ENCODE measurements at places on chromosomes 11 and 22. TPM values are rescaled to one million over a fixed set of nuclear protein-coding genes. Genes with fewer than 3 reads are reported as not detected.

GRCh38 chr11:60592601-60593000, 77.4 kb downstream of the MS4A13 start:
- no peak for DNase-seq

DNA sequence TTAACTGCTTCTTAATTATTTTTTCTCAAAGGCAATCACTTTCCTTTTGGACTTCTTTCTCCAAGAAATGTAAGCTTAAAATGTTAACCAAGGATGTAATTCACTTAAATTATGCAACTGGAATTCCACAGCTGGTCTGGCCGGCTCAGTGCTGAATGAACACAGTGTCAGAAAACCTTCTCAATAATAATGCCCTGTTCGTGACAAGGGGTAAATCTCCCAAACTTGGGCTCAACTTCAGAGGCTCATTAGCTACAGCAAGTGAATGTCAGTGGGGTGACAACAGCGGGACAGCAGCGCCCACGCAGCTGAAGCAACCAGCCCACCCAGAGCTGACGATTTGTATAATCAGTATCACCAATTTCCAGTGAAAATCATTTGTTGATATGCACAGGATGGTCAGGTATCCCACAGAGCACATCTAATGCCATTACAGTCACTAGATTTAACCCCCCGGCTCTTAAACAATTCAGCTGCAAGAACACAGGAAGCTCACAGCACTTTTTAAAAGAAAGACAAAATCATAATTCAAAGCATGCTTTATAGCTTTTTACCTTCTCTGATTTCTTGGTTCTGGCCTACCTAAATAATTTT, 704.8 kb downstream of the DLG2 start:
- no peak for DNase-seq

- no peak for DNase-seq
Measured at GRCh38 chr22:45814198-45814597, 142.6 kb downstream of the ATXN10 start.

DNA sequence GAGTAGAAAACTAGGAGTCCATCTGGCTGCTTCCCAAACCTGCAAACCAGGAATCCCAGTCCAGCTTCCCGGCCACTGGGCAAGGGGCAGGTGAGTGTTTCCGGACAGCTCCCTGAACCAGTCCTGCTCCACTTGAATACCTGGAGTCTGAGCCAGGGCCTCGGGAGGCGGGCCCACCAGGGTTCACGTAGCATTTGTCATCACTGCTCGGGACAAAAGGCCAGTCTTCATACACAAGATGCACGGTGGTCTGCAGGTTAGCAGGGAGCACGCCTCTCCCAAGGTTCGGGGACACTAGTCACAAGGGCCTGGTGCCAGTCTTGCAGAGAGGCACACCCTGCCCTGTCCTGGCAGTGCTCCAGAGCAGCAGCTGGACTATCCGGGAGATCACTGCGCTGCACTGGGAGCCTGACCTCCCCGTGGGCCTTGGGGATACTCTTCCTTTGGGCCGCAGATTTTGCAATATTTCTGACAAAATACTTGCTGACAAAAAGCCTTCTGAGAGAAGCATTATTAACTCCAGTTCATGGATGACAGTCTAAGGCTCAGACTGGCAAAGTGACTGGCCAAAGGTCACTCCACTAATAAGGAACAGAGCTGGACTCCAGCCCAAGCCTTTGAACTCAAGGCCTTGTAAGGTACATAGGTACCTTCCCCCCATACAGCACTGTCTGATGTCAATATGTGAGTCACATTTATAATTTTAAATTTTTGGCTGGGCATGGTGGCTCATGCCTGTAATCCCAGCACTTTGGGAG, 25.1 kb downstream of the CD6 start:
- DNase-seq = no peak

DNA sequence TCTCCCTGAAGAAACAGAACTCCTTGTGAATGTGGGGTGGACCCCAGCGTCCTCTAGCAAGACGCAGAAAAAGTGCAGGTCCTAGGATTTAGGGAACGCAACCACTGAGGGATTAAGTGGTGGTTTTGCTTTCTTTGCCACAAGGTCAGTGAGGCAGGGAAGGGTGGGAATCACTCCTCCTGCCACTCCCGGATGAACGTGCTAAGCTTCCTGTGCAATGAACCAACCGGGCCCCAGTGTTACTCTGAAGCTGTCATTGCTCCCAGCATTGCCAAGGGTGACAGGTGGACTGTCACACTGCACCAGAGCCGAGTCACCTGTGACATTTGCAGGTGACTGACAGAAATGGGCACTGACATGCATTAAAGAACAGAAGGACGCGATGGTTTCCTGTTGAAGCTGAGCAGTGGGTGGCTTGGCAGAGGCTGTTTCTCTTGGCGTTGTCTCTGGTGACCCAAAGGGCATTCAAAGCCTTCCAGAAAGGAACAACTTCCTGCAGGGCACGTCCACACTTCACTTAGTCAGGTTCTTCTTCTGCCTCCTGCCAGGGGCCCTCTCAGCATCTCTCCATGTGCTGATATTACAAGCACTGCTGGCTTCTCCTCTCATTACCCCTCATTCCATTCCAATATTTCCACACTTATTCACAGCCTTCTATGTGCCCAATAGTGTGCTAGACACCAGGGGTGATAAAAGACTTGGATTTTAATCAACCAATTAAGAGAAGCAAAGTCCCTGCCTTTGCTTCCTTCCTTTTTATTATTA, 9.7 kb downstream of the KIRREL3 start:
- no peak for DNase-seq

Gene GLB1L2
- 0.29 TPM for total RNA-seq

Gene VWCE
- 7.7 TPM for total RNA-seq

- DNase-seq = no peak
Measured at GRCh38 chr11:36452236-36452940, 57.7 kb downstream of the TRAF6 start.

Gene PC
- 220 TPM for total RNA-seq

Gene ATXN10
- 107 TPM for total RNA-seq

Gene NRIP3
- 0.87 TPM for total RNA-seq

Measured in mesenteric fat pad (tissue), 1 donor.